Activated T-cell treated with anti-CD3 and anti-CD28 coated beads, Interleukin-2, amount 50 U/mL, for 24 hours (primary cell): ENCODE measurements at places on chromosomes 2 and 18.

DNA sequence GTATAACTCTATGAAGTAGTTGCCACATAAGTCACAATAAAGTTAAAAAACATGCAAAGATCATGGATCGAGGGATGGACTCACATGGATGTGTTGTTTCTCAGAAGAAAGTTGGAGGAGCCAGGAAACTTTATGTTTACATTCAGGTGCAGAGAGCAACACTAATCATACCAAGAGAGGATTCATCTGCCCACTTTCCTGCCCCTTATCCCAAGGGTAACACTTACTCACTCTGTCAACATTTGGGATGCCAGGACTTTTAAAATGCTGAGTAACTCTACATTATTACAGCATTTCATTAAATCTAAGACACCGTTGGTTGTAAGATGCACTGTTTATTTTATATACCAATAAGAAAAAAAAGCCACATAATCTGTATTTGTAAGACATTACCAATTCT lies 170.4 kb downstream of the KCNE4 start:
- DNase-seq, result no peak
- no peak overlapping the region for H3K27ac ChIP-seq
- H3K4me3 ChIP-seq, result no peak overlapping the region

- peaks cover 13% of the 10 kb centered on the region for H3K27me3 ChIP-seq
- no peak overlapping the region for H3K4me3 ChIP-seq
- no peaks in the 10 kb centered on the region for H3K4me1 ChIP-seq
- H3K27ac ChIP-seq, result no peak overlapping the region
- no peaks in the 10 kb centered on the region for H3K36me3 ChIP-seq
Measured at GRCh38 chr2:60633615-60634014, 80.2 kb upstream of the BCL11A start.

DNA sequence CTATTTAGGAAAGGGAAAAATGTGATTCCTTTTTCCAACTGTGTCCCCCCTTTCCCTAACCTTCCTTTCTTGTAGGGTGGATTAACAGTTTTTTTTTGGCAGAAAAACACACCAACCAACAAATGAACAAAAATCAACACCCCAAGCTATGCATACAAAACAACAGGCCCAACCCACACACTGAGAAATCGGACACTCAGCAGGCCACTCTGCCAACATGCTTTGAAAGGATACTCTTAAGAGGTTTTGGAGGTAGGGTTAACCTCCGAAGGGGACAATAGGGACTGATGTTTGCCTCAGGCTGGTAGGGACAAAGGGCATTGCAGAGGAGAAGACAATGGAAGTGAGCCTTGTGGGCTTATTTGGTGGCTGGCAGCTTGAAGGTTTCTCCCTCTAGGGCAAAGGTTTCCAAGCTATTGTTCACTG lies 33.1 kb upstream of the POLE4 start:
- H3K36me3 ChIP-seq, result no peaks in the 10 kb centered on the region
- DNase-seq, result no peak
- H3K4me3 ChIP-seq, result no peak overlapping the region
- no peaks in the 10 kb centered on the region for H3K4me1 ChIP-seq
- no peak overlapping the region for H3K27ac ChIP-seq

DNA sequence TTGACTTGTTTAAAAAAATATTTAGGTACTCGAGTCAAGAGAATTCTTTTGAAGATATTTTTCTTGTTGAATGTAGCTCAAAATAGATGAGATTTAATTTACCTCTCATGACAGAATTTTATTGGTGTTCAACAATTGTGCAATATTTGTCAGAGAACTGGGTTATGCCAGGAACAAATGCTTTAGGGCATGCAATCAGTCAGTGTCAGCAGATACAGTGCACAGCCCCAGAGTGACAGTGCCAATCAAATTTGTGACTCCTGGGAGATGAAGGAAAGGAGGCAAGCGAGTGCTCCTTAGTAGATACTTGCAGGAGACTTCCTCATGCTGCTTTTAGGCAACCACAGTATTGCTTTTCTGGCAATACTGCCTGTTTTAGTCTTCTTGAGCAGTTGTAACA lies 81.2 kb upstream of the DSEL start:
- no peaks in the 10 kb centered on the region for H3K36me3 ChIP-seq
- no peak overlapping the region for H3K27ac ChIP-seq
- H3K4me1 ChIP-seq, result no peaks in the 10 kb centered on the region
- H3K27me3 ChIP-seq, result peaks cover 8% of the 10 kb centered on the region

DNA sequence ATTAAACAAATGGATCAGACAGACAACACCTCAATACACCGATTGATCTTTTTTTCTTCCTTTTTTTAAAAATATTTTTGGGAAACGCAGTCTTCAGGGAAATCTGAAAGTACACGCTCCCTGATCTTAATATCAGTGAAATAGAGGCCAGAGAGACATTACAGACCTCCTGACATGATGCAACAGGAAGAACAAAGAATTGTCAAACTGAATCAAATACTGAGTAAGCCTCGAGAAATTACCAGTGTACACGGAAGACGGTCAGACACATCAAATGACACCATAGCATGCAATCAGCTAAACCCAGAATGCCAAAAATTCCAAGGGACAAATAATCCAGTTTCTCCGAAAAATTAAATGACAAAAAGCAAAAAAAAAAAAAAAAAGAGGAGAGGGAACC lies 80.2 kb upstream of the NFU1 start:
- DNase-seq, result no peak
- peaks cover 96% of the 10 kb centered on the region for H3K36me3 ChIP-seq
- no peaks in the 10 kb centered on the region for H3K4me1 ChIP-seq
- no peaks in the 10 kb centered on the region for H3K27me3 ChIP-seq

DNA sequence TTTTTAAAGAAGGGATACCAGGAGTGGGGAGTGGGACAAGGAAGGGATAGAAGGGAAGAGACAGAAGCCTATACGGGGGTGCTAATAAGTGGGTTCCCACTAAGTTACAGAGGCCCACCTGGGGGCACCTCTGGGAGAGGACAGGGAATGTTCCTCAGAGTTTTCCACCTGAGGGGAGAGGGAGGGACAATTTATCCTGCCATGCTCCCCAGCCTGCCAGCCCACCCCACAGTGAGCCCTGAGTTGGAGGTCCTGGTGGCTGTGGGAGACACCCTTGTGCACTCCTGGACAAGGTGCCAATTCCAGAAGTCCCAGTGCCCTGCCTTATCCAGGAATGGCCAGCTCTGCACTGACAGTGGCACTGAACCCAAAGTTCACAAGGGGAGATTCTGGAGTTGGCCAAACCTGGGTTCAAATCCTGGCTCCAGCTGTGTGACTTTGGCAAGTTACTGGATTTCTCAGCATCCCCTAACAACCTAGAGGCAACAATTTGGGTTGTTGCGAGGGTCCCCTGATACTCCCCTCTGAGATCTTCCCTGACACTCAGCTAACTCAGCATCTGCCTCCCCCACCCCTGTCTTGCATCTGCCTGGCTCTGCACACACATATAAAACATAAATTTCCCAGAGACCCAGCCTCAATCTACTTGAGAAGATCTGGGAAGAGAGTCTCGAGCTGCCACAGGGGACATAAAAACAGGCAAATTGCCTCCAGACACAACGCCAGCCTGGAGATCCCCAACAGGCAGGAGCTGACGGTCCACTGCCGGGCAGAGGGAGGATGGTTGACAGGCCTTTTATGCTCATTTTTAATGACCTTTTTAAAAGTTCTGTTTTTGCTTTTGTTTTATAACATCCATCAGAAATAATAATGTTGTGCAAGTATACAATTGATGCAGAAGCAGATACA lies 98.7 kb upstream of the ST3GAL5 start:
- H3K27ac ChIP-seq, result no peak overlapping the region
- peaks cover 1% of the 10 kb centered on the region for H3K4me1 ChIP-seq
- no peaks in the 10 kb centered on the region for H3K36me3 ChIP-seq
- DNase-seq, result no peak
- no peaks in the 10 kb centered on the region for H3K27me3 ChIP-seq
- no peak overlapping the region for H3K4me3 ChIP-seq

DNA sequence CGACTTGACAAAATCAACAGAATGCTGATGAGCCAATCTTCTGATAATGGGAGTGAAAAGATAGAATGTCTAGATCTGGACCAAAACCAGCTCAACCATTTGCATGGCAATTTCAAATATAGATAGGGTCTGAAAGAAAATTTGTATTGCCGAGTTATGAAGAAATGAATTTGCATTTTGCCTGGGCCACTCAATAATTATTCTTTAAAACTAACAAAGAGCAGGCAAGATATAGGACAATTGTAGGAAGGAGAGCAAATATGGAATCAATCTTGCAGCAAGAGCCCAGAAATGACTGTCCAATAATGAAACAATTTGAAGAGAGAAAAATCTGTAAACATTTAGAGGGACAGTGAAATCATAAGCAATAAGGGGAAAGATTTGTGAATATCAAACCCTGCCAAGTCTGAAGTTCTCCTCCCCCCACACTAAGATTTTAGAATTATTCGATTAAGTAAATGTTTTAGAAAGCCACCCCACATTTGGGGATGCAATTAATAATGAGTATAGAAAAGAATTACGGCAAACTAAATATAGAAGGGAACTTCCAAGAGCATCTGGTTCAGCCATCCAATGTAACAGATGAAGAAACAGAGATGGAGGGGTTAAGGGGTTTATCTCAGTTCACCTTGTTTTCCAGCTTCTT lies 377.4 kb downstream of the SETBP1 start:
- DNase-seq, result no peak
- no peak overlapping the region for H3K27ac ChIP-seq
- H3K4me3 ChIP-seq, result no peak overlapping the region
- H3K4me1 ChIP-seq, result peaks cover 2% of the 10 kb centered on the region

DNA sequence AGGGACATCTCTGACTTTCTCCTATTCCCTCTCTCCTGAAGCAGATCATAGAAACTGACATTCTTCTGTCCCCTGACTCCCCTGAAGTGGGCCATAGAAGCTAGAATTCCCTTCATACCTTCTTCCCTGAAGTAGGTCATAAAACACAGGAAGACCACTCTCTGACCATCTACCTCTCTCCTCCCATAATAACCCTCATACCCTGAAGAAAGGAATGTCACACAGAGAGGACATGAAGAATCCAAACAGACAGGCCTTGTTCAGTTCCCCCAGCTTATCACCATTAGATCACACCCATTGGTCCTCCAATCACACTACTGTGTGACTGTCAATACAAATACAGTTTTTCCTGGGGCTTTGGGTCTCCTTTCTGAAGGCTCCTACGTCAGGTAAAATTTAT lies 347.1 kb downstream of the DLGAP1 start:
- H3K27me3 ChIP-seq, result peaks cover 7% of the 10 kb centered on the region
- no peaks in the 10 kb centered on the region for H3K36me3 ChIP-seq
- no peak overlapping the region for H3K27ac ChIP-seq
- no peak overlapping the region for H3K4me3 ChIP-seq
- DNase-seq, result no peak
- no peaks in the 10 kb centered on the region for H3K4me1 ChIP-seq

DNA sequence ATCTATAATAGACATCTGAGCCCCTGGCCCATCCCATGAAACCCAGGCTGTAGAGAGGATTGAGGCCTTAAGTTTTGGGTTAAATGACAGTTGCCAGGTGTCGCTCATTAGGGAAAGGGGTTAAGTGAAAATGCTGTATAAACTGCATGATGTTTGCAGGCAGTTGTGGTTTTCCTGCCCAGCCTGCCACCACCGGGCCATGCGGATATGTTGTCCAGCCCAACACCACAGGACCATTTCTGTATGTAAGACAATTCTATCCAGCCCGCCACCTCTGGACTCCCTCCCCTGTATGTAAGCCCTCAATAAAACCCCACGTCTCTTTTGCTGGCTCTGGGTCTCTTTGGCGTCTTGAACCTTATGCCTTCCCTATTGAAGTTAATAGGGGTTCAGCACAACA lies 110.7 kb downstream of the XRCC5 start:
- peaks cover 52% of the 10 kb centered on the region for H3K36me3 ChIP-seq
- no peak for DNase-seq
- no peaks in the 10 kb centered on the region for H3K27me3 ChIP-seq
- H3K4me1 ChIP-seq, result peaks cover 56% of the 10 kb centered on the region
- no peak overlapping the region for H3K4me3 ChIP-seq
- no peak overlapping the region for H3K27ac ChIP-seq

DNA sequence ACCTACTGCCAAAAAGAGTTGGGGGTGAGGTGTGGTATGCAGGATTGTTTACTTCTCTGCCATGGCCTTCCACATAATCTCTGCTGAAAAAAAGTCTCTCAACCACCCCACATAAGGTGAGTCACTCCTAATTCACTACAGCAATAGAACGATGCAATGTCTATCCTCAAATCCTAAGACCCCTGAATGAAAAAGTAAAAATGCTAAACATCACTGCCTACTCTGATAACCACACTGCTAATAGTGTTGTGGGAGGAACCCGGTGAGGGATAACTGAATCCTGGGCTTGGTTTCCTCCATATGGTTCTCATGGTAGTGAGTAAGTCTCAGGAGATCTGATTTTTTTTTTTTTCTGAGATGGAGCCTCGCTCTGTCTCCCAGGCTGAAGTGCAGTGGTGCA lies 252.5 kb downstream of the PIEZO2 start:
- no peaks in the 10 kb centered on the region for H3K36me3 ChIP-seq
- H3K27me3 ChIP-seq, result peaks cover 2% of the 10 kb centered on the region
- no peak for DNase-seq
- peaks cover 1% of the 10 kb centered on the region for H3K4me1 ChIP-seq
